ENCODE measurements at places on chromosomes 7 and 10. TPM values are rescaled to one million over a fixed set of nuclear protein-coding genes. Genes with fewer than 3 reads are reported as not detected.

Gene TMEM140
- total RNA-seq: 8.6 TPM

Gene SNX13
- total RNA-seq: 18.6 TPM

Gene NXPH1
- not detected for total RNA-seq

Gene ST8SIA6
- 0.38 TPM for total RNA-seq

Gene HOXA2
- not detected for total RNA-seq

Gene GRID2IP
- total RNA-seq: 0.21 TPM

Gene CYP2C8
- total RNA-seq: not detected

Gene GPR158
- total RNA-seq: not detected

Gene TDRD1
- total RNA-seq: 0.76 TPM

Gene FGFR2
- 0.19 TPM for total RNA-seq

Gene CALHM3
- total RNA-seq: not detected
